Kidney epithelial cell (primary cell): ENCODE measurements at places on chromosomes 12 and 14. TPM values are rescaled to one million over a fixed set of nuclear protein-coding genes. Genes with fewer than 3 reads are reported as not detected.

Gene SYT1
- total RNA-seq: 7.4 and 8.8 TPM in 2 replicates

Gene OR10G2
- total RNA-seq: not detected in 2 replicates

Gene MEG3
- total RNA-seq: 46.1 and 62.5 TPM in 2 replicates

Gene DAO
- total RNA-seq: not detected in 2 replicates

Gene PTPN21
- total RNA-seq: 12.5 and 13.1 TPM in 2 replicates

Gene SERPINA5
- total RNA-seq: 1.9 and 2.1 TPM in 2 replicates

Gene DEPDC4
- 0.14 and 1.0 TPM in 2 replicates for total RNA-seq

Gene CACNA2D4
- total RNA-seq: 0.58 and 3.2 TPM in 2 replicates

Gene KRT4
- total RNA-seq: not detected in 2 replicates

Gene P2RX2
- total RNA-seq: not detected in 2 replicates

Gene MYO1H
- total RNA-seq: not detected in 2 replicates

Gene EGLN3
- 1.6 TPM in 2 replicates for total RNA-seq

Gene SVOP
- not detected in 2 replicates for total RNA-seq

Gene PMEL
- 0.96 and 1.1 TPM in 2 replicates for total RNA-seq

Gene NKX2-1
- not detected in 2 replicates for total RNA-seq

Gene ST8SIA1
- 0.14 and 0.21 TPM in 2 replicates for total RNA-seq

Gene SSTR1
- 0.21 and 0.67 TPM in 2 replicates for total RNA-seq

Gene EIF2B2
- total RNA-seq: 63.9 and 78.6 TPM in 2 replicates

Gene SAMD15
- 1.9 and 15.5 TPM in 2 replicates for total RNA-seq

Gene ASPG
- total RNA-seq: 0.21 TPM in 1 of 2 replicates, not detected in the other

Gene SMIM41
- 0.34 TPM in 1 of 2 replicates, not detected in the other for total RNA-seq

Gene GYS2
- not detected in 2 replicates for total RNA-seq

Gene SMAGP
- 15.7 and 24.5 TPM in 2 replicates for total RNA-seq

Gene GLIPR1
- total RNA-seq: 28.4 and 31.9 TPM in 2 replicates

Gene IL26
- not detected in 2 replicates for total RNA-seq

Gene MSI1
- 3.6 and 8.1 TPM in 2 replicates for total RNA-seq

Gene RPS6KA5
- 2.7 and 3.7 TPM in 2 replicates for total RNA-seq

Gene PUS7L
- total RNA-seq: 8.7 and 14.9 TPM in 2 replicates

Gene SLCO1B1
- total RNA-seq: not detected in 2 replicates

Gene OR4N2
- not detected in 2 replicates for total RNA-seq

Gene TBX3
- total RNA-seq: 12.2 and 12.7 TPM in 2 replicates

Gene TTC7B
- 46.0 and 69.5 TPM in 2 replicates for total RNA-seq

Gene KCNC2
- total RNA-seq: 0.14 TPM in 1 of 2 replicates, not detected in the other

Gene KRT3
- not detected in 2 replicates for total RNA-seq

Gene CMTM5
- total RNA-seq: not detected in 2 replicates

Gene BIN2
- total RNA-seq: not detected in 2 replicates

Gene CLEC14A
- total RNA-seq: 0.27 and 0.58 TPM in 2 replicates

Gene KRT83
- not detected in 2 replicates for total RNA-seq

Gene KRT77
- not detected in 2 replicates for total RNA-seq

Gene TBX5
- not detected in 2 replicates for total RNA-seq

Gene PLCZ1
- not detected in 2 replicates for total RNA-seq

Gene SOAT2
- 0.07 TPM in 1 of 2 replicates, not detected in the other for total RNA-seq

Gene HCAR2
- total RNA-seq: not detected in 2 replicates

Gene SYNDIG1L
- not detected in 2 replicates for total RNA-seq

Gene ABCD2
- total RNA-seq: not detected in 2 replicates

Gene TAS2R9
- total RNA-seq: not detected in 2 replicates

Gene STXBP6
- total RNA-seq: 0.07 and 0.38 TPM in 2 replicates

Gene GZMB
- total RNA-seq: not detected in 2 replicates

Gene LYZ
- 0.07 and 0.08 TPM in 2 replicates for total RNA-seq

Gene CLEC2D
- 6.9 and 10.1 TPM in 2 replicates for total RNA-seq

Gene KRT75
- total RNA-seq: not detected in 2 replicates
